ENCODE measurements at places on chromosomes 3 and 15.

DNA sequence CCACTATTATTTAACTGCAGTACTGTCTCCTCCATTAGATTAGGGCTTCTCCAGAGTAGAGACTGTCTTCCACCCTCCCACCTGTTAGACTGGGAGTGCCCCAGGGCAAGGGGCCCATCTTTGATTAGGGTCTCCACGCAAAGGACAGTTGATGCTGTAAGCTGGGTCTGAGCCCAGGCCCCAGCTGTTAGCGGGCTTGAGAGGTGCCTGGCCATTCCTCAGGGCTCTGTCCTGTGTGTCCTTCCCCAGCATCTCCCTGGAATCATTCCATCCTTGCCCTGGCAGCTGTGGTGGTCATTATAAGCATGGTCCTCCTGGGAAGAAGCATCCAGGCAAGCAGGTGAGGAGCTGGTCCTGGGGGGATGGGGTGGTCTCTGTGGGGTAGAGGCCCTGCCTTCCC lies 6.1 kb downstream of the SLC51B start:
- DNase-seq, result no peak

DNA sequence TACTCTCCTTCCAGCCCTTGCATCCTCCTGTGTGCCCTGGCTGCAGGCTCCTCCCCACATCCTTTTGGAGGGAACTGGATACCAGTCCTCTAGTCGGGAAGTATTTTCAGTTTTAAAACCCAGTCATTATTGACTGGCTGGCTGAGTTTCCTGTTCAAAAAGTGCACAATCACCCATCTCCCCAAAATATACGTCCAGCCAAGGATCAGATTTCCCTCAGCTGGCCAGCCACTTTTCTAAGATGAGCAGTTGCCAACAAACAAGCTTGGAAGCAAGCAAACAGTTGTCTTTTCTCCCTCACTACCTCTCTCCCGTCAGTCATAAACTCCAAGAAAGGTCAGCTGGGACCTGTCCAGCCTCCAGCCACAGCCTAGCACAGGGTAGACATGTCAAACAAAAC lies 147.7 kb upstream of the GALNT15 start:
- DNase-seq, result no peak

DNA sequence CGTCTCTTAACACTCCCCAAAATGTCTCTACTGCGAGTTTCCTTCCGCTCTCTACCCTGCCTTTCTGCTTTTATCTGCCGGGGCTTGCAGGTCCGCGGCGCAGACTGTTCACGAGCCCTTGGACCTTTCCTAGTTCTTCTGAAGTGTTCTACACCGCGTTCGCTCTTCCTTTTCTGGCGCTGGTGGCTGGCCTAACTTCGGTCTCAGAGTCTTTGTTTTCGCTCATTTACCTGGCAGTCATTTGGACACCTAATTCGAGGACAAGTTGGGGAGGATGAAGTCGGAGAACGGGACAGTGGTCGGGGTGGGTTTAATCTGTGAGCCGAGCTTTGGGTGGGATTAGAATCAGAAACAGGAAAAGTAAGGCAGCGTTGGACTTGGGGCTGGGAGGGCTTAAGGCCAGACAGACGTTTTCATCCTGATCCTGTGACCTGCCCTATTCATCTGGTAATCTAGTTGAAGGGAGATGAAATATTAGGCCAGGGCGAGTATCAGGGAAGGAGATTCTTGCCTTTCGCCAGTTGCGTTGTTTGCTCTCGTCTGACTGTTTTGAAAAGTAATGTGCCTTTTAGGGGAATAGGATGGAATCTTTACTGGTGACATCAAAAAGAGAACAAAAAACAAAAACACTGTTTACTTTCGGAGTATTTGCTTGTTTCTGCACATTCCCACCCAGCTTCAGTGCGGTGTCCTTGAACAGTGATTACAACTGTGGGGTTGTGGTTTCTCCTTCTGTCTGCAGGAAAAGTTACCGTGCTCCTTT lies 1.8 kb downstream of the DIPK2A start:
- no peak for DNase-seq

- DNase-seq, result no peak
Observed at GRCh38 chr15:41905036-41905793, 11.4 kb upstream of the SPTBN5 start.

GRCh38 chr15:59590027-59590426 lies 21.6 kb upstream of the GCNT3 start:
- DNase-seq, result no peak

GRCh38 chr3:120203016-120203415 lies 82.0 kb downstream of the GPR156 start:
- DNase-seq, result no peak

GRCh38 chr15:90223441-90224165 lies 10.1 kb downstream of the CIB1 start:
- DNase-seq, result no peak

- DNase-seq, result no peak
Observed at GRCh38 chr15:57751177-57751800, 44.8 kb downstream of the POLR2M start.

DNA sequence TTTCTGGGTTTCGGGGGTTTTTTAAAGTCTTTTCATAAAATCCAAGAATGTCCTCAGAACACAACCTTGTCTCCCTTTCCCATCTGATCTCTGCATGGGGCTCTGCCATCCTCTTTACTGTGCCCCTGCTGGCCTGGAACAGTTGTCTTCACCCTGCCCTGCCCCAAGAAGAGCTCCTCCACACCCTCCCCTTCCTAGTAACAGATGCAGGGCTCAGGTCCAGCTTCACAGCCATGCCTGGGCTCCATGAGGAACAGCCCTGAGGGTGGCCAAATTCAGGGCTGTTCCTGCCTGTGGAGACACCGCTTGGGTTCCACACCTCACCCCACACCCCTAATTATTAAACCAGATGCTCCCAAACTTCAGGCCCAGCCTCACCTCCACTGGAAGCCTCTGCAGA lies 12.9 kb upstream of the ULK3 start:
- DNase-seq, result no peak

DNA sequence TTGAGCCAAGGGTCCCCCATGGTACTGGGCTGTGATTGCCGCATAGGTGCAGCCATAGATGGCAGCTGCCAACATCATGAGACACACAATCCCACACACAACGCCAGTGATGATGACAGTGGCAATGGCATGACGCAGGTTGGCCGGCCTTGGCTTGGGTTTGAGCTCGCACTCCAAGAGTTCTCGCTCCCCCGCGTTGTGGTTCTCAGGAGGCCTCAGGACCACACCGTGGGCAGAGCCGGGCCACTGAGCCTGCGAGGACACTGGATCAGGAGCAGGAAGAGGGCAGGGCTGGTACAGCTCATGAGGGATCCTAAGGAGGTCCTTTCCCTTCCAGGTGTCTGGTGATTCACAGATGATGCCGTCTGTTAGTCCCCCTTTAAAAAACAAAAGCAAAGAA lies 9.3 kb downstream of the LRTM1 start:
- no peak for DNase-seq

DNA sequence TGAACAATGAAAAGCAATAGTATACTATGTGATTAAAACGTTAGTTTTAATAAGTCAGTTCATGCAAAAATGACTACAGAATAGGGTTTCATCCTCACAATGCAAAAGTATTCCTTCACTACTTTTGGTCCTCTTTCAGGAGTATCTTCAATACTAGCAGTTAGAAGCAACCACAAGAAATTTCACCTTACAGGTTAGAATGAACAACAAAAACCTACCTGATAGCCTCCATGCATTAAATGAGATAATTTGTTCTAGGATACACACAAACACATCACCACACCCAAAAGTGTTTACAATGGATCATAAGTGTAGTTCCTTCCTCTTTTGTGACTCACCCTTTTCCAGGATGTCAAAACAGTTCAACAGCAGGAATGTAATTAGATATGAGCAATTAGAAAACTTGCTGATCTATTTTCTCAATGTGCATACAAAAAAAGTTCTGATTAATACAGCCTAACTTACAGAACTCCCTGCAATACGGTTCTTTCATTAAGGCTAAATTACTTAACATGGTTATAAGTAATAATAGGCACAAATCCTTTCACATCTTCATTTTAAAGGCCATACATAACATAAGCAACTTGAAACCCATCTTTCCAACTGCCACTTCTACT lies 21.6 kb downstream of the UACA start:
- no peak for DNase-seq

DNA sequence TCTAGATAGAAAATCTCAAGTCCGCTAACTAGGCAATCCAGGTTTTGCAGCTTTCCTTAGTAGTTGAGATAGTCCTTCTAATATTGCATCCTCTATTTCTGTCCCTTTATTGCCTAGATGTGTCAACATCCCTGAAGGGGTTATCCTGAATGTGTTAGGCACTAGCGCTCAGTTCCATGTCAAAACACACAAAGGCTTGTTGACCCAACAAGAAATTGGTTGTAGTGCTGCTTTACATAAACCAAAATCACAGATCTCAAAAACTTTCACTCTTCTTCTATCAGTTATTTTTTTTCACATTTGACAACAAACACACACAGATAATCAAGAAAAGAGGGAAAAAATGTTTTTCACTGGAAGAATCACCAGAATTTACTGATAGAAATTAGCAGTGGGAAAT lies 51.4 kb upstream of the SOX2 start:
- no peak for DNase-seq

GRCh38 chr15:87873516-87873915 lies 383.0 kb downstream of the NTRK3 start:
- DNase-seq, result no peak

DNA sequence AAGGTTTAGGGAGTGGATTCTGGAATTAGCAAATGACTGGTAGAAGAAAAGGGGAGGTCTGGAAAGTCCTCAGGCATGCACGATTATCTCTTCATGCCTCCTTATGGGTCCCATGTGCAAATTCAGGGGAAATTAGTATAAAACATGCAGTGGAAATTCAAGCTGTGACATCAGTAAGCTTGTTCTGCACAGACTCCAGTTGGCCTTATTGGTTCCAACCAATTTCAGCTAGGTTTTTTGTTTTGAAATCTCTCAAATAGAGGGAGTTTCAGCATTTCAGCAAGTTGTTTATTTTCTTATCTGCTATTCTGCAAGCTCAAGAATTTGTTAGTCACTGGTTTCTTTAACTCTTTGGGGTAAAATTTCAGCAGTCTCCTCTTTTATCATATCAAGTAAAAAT lies 774 bp upstream of the TMCO5A start:
- no peak for DNase-seq

DNA sequence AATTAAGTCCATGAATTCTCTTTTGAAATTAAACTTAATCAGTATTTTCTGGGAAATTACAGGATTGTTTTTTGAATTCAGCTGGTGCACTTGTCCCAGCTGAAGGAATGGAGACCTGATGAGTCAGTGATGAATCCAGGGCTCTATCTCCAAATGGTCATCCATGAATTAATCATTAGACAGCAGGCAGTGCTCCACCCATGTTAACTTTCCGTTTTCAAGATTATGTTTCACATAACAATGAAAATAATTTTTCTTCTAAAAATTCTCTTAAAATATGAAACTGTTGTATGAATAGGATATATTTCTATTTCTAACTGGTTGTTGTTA lies 13.9 kb upstream of the PAQR9 start:
- DNase-seq, result no peak

- DNase-seq, result no peak
Observed at GRCh38 chr3:142818651-142819050, 70.2 kb downstream of the PCOLCE2 start.

GRCh38 chr3:126277629-126278378 lies 79.4 kb downstream of the KLF15 start:
- DNase-seq, result no peak

DNA sequence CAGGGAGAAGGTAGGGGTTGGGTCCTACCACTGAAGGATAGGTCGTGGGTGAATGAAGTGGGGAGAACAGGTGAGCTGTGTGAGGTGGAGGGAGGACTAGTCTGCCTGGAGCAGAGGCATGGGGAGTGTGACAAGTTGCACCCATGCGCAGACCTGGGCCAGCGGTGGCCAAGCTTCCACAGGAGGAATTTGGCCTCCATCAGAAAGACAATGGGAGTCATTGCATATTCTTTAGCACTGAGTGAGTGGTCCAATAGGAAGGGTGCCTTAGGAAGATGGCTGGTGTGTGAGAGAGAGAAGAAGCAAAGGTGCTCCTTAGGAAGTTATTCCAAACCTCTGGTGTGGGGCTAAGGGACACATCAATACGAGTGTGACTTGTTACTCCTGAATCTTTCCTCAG lies 191.1 kb downstream of the KCNAB1 start:
- DNase-seq, result no peak

GRCh38 chr15:56568466-56569167 lies 103.7 kb upstream of the MNS1 start:
- DNase-seq, result no peak

DNA sequence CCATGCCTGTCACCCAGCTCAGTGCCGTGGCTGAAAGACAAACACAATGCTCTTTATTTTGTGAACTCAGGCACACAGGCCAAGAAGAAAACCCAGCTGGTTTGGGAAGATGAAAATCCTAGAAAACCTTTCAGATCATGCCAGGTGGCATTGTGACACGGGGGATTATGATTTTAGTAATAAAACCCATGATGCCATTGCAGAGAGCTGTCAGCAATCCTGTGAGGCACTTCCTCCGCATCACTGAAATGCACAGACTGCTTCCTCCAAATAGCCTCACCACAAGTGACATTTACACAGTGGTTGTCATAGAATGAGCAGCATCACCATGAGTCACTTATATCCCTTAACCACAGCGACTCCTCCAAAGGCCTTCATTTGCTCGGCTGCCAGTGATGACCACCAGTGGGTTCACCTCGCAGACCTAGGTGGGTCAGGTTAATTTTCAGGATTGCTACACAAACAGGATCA lies 22.7 kb downstream of the ABHD6 start:
- no peak for DNase-seq

- DNase-seq, result no peak
Observed at GRCh38 chr3:97470481-97470880, 294.1 kb upstream of the ARL6 start.

GRCh38 chr15:27902680-27903385 lies 196.3 kb downstream of the OCA2 start:
- DNase-seq, result no peak

- no peak for DNase-seq
Observed at GRCh38 chr15:78673476-78673875, 32.5 kb upstream of the CHRNB4 start.

GRCh38 chr3:145620486-145620885 lies 540.5 kb downstream of the PLOD2 start:
- DNase-seq, result no peak

DNA sequence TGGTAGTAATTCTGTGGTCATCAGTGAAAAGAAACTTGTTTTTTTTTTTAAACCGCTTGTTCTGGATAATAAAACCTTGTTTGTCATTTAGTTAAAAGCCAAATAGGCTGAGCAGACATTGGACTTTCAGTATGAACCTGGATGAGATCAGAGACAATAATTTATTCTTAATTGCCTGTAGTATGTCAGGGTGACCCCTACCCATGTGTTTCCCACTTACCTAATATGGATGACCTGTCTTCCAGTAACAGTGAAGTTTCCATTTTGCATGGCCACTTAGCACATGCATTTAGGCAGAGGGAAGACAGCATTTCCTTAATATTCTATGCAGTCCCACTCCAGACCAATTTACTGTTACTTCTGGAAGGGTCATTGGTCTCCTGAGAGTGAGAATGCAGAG lies 87.6 kb upstream of the CFAP20DC start:
- no peak for DNase-seq

GRCh38 chr3:143255739-143256138 lies 136.2 kb downstream of the CHST2 start:
- no peak for DNase-seq

DNA sequence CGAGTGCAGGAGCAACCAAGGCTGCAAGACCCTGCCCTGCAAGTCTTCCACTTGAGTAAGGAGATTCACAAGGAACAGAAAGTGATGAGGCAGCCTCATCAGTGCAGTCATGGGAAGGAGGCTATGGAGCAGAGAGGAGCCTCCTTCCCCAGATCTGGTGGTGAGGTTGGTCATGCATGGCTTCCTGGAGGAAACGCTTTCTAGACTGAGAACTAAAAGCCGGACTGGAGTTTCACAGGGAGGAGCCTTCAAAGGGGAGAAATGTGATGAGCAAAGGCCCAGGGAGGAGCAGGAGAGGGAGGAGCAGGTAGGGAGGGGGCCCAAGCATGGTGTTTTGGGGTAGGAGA lies 139.9 kb downstream of the SRGAP3 start:
- no peak for DNase-seq
